ENCODE measurements at places on chromosomes 3 and 15.

DNA sequence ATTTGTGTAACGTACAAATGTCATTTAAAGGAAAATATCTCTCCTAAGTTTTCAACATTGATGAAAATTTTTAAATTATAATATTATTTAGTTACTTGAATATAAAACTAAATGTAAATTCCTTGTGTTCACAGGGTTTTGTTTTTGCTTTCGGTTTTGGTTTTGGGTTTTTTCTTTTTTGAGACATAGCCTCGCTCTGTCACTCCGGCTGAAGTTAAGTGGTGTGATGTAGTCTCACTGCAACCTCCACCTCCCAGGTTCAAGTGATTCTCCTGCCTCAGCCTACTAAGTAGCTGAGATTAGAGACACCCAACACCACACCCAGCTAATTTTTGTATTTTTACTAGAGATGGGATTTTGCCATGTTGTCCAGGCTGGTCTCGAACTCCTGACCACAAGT is 79.3 kb upstream of the TCF12 start:
- DNase-seq: no peak

- DNase-seq: no peak
Observed at GRCh38 chr3:118089563-118089962, 945.1 kb downstream of the IGSF11 start.

DNA sequence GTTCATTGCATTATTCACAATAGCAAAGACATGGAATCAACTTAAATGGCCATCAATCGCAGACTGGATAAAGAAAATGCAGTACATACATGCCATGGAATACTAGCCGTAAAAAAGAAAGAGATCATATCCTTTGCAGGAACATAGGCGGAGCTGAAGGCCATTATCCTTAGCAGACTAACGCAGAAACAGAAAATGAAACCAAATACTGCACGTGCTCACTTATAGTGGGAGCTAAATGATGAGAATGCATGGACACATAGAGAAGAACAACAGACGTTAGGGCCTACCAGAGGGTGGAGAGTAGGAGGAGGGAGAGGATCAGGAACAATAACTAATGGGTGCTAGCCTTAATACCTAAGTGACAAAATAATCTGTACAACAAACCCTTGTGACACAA is 57.9 kb downstream of the RASA2 start:
- no peak for DNase-seq

- no peak for DNase-seq
Observed at GRCh38 chr3:171249245-171249644, 211.0 kb downstream of the TNIK start.

DNA sequence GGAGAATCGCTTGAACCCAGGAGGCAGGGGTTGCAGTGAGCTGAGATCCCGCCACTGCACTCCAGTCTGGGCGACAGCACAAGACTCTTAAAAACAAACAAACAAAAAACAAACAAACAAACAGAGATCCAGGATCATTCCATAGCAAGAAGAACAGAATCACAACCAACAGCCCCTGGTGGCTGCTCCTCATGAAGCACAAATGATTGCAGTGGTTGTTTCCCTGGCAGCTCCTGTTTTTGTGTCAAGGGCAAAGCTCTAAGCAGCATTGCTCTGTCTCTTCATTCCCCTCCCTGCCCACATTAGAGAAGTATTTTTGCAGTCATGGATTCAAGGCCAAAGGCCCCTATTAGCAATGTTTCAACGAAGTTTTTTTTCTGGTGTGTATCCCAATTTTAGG is 25.8 kb upstream of the BLM start:
- DNase-seq: no peak

- DNase-seq: no peak
Observed at GRCh38 chr15:39535466-39535865, 45.4 kb upstream of the THBS1 start.

- DNase-seq: no peak
Observed at GRCh38 chr15:101318147-101318819, 23.2 kb upstream of the SNRPA1 start.

DNA sequence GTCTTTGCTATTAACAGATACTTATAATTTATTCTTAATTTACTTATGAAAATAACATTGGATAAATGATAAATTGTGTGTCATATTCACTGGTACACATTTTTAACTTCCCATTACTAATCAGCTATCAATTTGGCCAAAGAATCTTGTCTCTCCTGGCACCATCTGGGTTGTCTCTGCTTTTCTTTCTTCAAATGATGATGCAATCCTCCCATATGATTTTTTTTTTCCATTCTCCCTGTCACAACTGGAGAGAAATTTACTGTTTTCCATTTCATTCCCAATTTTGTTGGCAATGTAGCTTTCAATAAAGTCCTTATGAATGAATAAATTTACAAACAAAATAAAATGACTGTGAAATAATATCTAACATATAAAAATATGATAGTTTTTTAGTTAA is 743.7 kb upstream of the EPHA6 start:
- DNase-seq: no peak

GRCh38 chr15:100373942-100374341 is 32.2 kb upstream of the ADAMTS17 start:
- no peak for DNase-seq

GRCh38 chr3:111519178-111519855 is 22.7 kb upstream of the CD96 start:
- no peak for DNase-seq

DNA sequence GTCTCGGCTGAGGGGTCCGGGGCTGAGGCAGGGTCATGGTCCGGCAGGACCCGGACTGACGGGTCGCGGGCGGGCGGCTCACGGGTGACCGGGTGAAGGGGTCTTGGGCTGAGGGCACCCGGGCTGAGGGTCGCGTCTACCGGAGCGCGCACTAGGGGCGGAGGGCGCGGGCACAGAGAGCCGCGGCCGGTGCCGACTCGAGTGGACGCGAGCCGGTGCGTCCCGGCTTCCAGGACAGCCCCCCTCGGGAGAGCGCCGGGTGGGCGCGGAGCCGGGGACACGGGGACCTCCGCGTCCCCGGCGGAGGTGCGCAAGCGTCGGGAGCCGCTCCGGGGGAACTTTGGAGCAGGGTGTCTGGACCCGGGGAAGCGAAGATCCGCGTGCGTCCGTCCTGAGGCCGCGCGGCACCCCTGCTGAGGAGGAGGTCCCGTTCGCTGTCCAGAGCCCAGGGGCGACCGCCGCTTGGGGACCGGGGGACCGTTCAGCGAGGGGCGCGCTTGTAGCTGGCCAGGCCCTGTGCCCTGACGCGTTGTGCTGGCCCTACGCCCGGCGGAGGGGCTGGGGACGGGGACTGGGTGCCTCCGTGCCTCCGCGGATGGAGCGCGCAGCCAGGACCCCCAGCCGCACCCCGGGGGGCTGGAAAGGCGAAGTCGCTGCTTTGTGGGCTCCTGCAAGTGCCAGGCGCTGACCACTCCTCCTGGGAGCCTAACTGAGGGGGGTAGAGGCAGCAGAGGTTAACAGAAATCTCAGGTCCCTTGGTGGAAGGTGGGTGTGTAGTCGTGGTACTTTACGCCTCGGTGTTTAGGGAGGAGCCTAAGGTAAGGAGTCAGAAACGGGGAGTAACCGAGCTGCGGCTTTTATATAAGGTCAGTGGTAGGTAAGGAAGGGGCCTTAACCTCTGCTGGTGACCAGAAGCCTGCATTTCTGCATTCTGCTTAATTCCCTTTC is at the start of gene PPARG:
Gene PPARG (plus strand): TSS at position 889 of the 948 bp plus-strand sequence. CDS start 90,642 bp downstream, outside the sequence.
- DNase-seq: no peak

GRCh38 chr15:85595804-85596536 is 198.8 kb downstream of the KLHL25 start:
- DNase-seq: no peak

- no peak for DNase-seq
Observed at GRCh38 chr3:112654979-112655378, 14.0 kb upstream of the CCDC80 start.

GRCh38 chr3:186128158-186128557 is 19.3 kb upstream of the ETV5 start:
- DNase-seq: no peak

DNA sequence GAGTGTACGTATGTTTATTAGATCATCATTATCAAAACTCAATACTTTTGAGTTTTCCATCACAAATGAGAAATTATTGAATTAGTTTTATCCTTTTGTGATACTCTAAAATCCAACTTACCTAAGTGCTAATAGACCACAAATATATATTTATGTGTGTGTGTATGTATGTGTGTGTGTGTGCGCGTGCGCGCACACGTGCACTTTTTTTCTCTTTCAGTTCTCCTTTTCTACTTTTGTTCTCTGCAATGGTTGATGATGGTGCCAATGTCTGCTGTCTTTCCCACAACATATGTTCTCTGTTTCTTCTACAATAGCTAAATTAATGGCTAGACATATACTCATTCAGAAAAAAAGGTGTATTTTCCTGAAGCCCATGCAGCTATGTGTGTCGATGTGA is 571.6 kb upstream of the ARPP21 start:
- no peak for DNase-seq

Measured in activated T-cell treated with anti-CD3 and anti-CD28 coated beads for 1 hour (primary cell).